ENCODE measurements at places on chromosomes 12 and 14.
A peak's percentile ranks its signal among the peaks of the same experiment; 100 is the strongest.

GRCh38 chr14:55964091-55964490, 154.1 kb upstream of the PELI2 start:
- DNase-seq, result no peak

DNA sequence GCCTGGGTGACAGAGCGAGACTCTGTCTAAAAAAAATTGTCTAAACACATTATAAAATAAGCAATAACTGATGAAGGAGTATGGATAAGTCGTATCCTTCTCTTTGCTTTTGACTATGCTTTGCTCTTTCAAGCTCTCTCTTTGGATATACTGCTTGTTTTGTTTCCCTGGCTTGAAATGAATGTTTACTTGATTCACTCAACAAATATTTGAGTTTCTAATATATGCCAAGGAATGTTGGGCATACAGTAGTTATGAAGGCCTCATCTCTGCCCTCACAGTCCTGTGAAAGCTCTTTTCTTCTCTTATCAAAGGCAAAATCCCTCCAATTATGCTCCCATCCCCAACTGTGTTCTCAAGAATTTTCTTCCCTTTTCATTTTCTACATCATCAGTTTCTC, 123.5 kb downstream of the PTPRR start:
- no peak for DNase-seq

GRCh38 chr14:103928011-103928890, at the start of gene TDRD9:
TSS of gene TDRD9 (plus strand) at chr14:103928456. CDS start at chr14:103928510, 54 bp downstream.
- no peak for DNase-seq

DNA sequence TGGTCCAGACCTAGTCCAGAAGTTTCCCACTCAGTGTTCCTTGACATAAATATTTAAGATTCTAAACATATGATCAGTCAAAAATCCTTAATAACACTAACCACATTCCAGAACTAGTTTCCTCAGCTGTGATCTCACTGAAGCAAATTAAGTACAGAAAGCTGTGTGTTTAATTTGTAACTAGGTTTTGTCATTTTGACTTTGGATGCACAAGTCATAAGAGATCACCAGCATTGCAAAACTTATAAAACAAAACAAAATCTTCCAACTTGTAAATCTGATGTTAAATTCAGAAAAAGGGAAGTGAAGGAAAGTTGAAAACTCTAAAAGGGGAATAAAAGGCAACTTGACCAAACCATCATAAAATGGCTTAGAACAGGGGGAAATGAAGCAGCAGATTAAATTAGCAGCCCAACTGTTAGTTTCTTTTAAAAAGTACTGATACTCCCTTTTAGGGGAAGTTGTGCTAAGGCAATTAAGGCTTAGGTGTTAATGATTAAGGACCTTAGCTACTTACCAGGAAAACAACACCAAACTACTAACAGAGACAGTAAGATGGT, 56.6 kb downstream of the SH2B3 start:
- peak; percentile 88 for DNase-seq

- peak; percentile 38 for DNase-seq
Measured at GRCh38 chr14:89616852-89617341, 199.9 kb upstream of the FOXN3 start.

- no peak for DNase-seq
Measured at GRCh38 chr12:53423597-53423996, at the start of gene AMHR2. TSS of gene AMHR2 (plus strand) at chr12:53423855. CDS start at chr12:53423935, 80 bp downstream.

DNA sequence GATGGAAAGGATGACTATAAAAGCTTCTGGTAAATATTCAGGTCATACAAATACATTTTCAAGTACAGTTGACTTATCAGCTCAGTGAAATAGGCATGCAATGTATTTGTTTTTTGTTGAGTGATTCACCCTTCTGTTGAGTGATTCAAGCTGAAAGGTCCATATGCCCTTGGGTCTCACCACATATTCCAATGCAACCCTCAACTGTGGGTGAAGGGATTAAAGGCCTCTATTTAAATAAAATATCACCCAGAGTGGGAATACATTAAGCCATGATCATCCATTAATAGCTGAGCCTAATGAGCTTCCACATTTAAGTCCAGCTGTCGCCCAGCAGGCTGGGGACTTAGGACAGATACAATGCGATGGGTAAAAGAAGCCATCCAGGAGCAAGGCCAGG, 120.2 kb downstream of the CRACR2A start:
- peak; percentile 25 for DNase-seq

DNA sequence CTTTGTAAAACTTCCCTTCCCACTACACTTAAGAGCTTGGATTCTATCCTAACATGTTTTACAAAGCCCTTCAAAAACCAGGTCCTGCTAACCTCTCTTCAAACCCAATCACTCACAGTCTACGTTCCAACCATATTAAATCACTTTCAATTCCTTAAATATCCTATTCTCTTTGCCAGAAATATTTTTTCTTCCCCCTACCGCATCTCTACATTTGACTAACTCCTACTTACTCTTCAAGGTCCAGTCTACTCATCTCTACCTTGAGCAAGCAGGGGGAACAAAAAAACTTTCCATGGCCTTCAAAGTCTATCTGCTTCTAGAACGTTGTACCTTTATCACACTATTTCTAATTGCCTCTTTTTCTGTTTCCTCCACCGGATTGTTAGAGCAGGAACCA, 6.1 kb downstream of the ERGIC2 start:
- DNase-seq, result no peak

- no peak for DNase-seq
Measured at GRCh38 chr12:39393179-39393578, 49.7 kb downstream of the KIF21A start.

- DNase-seq, result no peak
Measured at GRCh38 chr14:51203881-51204280, 36.2 kb upstream of the TMX1 start.

Data from fibroblast of skin of back (primary cell).